ENCODE measurements at places on chromosomes 1 and 21.

GRCh38 chr1:206804156-206804737, 32.0 kb upstream of the IL10 start:
- DNase-seq: no peak

- no peak for DNase-seq
These were observed 76.8 kb downstream of the PLXNA2 start for GRCh38 chr1:208167261-208167869.

- no peak for DNase-seq
These were observed 46.0 kb downstream of the PTGER3 start for GRCh38 chr1:71001624-71002023.

DNA sequence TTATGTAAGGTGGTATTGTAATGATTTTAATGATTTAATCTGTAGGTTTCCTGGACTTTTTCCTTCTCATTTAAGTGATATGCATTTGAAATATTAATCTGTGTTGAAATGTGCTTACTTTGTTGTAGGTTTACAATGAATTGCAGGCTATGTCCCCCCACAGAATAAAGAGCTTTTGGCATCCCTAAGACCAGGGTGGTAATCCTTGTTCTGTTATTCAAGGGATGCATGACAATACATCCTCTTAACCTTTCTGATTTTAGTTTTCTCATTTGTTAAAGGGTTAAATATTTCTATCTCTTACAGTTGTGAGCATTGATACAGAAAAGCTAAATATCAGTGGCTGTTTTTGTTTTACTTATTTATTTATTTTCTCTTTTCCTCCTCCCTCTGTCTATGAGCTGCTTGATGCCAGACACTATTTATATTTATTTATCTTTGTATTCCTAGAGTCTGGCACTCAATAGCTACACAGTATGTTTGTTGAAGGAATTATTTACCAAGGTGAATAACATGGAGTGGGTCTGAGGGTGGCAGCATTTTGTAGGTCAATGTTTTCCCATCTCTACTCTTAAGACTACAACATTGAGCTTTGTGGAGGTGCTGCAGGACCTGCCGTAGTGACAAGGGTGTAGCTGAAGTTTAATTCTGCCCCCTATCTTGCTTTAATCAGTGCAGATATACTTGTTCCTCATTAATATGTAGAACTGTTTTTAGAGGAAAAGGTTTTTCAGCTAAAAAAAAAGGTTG, 19.9 kb upstream of the ADGRL2 start:
- no peak for DNase-seq

DNA sequence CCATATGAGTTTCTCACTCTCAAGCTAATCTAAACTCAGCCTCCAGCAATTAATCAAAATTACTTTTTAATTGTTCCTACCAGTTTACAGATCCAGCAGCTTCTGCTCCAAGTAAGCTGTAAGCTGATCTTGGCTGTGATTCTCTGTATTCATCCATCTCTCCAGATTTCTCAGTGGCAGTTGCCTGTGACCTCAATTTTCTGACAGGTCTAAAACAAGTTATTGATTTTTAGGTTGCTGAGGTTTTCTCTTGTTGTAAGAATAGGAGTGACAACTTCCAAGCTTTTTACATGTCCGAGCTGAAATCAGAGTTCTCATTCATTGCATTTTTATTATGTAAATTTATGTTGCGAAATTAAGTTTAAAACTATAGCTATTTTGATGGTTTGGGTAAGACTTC, 1044.4 kb downstream of the PLA2G4A start:
- DNase-seq: no peak

- no peak for DNase-seq
These were observed 716 bp upstream of the MTARC1 start for GRCh38 chr1:220786057-220786336.
